ENCODE measurements at places on chromosomes 13 and 19.

DNA sequence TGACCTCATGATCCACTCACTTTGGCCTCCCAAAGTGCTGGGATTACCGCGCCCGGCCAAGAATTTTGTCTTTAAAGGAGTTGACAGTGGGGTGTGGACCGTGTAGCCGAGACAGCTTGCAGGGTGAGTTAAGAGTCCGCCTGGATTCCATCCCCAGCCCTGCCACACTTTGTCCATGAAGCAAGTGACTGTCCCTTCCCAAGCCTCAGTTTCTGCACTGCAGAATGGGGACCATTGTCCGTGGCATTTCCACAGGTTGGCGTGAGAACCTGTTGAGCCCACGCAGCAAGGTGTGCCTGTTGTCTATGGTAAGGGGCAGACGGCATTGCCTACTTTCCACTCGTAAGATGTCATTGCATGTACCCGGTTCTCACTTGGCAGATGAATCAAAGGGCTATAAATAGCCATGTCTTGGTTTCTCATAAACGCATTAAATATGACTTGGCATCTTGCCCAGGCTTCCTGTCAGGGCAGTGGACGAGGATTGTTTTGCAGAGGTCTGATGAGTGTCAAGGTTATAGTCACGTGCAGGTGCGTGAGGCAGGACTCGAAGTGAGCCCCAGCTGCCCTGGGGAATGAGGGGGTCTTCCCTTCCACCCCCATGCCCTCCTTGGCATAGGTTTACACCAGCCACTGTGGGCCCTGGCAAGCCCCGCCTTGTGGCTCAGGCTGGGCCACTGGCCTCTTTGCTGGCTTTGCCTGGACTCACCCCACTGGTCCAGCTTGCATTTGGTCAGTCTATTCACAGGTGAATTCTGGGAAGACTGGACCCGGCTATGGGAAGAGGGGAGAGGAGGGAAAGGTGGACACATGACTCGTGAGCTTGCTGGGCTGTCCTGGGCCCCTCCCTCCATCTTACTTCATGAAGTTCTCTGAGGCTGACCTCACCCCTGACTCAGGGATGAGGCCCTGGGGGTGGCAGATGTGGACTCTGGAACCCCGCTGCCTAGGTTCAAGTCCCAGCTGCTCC lies 14.6 kb downstream of the FAM187B start:
- DNase-seq = peak; percentile 69

- DNase-seq = peak; percentile 26
Measured at GRCh38 chr19:22545751-22546150, 88.4 kb upstream of the ZNF492 start.

DNA sequence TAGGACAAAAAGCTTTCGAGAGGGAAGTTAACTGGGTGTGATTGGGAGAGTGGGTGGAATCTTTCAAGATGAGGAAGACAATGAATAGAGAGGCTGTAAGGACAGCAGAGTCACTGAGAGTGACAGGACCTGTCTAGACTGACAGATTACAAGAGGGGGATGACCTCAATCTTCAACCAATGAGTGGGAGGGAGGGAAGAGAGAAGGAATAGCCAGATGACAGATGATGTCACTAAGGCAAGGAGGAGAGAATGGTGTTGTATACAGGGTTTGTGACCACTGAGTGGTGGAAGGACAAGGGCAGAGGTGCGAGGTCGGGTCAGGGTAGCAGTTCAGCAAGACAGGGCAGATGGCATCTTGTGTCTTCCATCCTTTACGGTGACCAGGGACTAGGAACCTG lies 5.8 kb upstream of the ILF3 start:
- DNase-seq = no peak

GRCh38 chr13:112776354-112776753 lies 86.5 kb downstream of the ATP11A start:
- no peak for DNase-seq

DNA sequence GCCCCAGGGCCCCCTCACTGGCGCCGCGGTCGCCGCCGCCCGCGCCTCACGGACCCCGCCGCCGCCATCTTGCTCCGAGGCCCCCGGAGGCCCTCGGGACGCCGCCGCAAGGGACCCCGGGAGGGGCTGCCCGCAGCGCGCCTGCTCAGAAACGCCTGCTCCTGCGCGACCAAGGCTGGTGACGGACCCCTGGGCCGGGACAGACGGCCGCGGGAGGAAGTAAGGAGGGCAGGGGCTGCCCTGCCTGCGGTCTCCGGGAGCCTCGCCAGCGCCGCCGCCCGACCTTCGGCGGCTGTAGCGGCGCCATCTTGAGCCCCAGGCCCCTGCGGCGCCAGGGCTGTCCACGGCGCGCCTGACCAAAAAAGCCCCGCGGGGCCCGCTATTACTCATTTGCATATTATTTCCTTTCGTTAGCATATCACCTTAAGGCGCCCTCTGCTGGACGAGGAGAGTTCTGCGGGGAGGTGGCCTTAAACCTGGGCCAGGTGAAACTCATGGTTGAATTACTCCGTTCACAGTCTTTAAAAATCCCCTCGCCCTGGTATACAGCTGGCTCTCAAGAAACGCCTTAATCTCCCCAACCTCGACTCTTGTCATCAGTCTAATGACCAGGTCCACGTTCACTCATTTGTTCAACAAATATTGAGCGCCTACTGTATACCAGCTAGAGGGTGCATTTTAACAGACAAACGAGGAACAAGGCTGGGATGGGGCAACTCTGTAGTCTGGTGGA lies at the start of gene REXO1:
REXO1 (minus strand) TSS at position 85 of the 733 bp plus-strand sequence. CDS start 125 bp downstream, outside the sequence.
- peak; percentile 90 for DNase-seq
